ENCODE measurements at places on chromosomes 6 and 20. TPM values are rescaled to one million over a fixed set of nuclear protein-coding genes. Genes with fewer than 3 reads are reported as not detected.

OR2H1 gene
- total RNA-seq = not detected

DNA sequence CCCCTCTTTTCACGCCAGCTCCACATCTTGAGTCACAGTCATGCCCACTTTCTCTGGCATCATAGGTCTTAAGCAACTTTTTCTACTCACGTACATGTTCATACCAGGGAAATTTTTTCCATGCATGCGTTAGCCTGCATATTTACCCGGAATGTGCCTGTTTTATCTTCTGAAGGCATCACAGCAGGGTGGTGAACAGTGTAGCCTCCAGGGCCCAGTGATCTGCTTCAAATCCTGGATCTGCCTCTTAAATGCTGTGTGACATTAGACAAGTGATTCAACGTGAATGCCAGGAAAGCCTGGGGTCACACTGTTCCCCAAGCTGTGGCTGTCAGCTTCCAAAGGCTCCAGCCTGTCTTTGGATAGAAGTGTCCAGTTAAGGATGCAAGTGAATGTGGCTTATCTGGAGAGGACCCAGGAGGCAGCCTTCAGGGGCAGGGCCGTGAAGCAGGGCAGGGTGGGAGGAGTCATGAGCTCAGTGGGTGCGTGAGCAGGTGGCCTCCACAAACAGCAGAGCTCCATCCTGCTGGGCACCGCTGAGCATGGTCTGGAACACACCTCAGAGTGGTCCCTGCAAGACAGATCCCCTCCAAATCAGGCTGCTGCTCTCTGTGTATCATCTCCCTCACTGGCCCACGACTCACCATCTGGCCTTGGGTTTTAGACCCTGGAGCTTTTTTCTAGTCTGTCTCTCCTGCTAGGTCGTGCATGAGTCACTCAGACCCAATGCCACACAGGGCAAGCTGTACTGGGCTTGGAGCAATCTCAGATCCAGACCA, 30.4 kb upstream of the CD93 start:
- DNase-seq = no peak

DNA sequence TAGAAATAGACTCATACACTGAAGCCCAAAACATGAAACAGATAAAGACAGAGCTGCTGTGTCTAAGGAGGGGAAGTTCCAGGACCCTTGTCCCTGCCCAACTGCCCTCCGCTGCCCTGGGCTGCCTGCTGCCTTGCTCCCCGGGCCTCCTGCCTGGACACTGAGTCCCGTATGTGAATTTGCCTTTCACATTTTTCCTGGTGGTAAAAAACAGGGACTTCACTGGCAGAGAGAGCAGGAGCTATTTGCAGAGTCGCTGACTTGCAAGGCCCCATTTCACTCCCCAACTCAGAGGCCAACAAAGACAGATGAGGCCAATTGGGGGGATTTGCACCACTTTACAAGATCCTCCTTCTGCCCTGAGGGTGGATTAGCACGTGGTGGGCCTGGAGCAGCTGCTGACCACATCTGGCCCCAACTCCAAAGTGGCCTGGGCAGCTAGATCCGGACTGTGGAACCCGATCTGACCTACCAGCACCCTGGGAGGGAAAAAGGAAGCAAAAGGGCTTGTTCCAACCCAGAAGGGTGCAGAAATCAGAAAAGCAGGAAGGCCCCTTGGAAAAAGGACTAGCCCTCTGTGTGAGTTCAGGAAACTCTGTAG, 61.4 kb downstream of the NOL4L start:
- DNase-seq = peak; percentile 44

COQ3 gene
- total RNA-seq = 8.1 TPM

- DNase-seq = no peak
Measured at GRCh38 chr6:2204272-2204671, 41.1 kb downstream of the GMDS start.

VGLL2 gene
- not detected for total RNA-seq

DNA sequence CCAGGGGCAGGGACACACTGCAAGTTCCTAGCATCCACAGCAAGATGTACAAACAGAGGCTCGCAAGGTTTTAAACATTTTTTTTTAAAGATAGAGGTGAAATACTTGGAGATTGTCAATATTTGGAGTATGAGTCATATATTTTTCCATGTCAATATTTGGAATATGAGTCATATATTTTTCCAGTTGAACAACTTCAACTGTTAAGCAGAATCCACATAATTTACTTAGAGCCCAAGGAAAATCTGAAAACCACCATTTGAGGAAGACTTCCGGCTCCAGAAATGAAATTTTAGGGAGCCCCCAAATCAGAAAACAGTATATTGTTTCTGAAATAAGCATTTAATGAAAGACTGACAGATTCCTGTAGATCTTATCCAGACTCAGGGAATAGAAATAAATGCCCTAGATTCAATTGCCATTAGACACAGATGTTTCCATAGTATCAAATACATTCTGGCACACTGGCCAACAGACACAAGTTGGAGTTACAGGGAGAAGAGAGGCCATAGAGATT, 51.6 kb upstream of the FAM184A start:
- DNase-seq = no peak

CCDC28A gene
- 30.2 TPM for total RNA-seq

- DNase-seq = no peak
Measured at GRCh38 chr6:7074870-7075269, 32.9 kb upstream of the RREB1 start.

REM1 gene
- total RNA-seq = 2.5 TPM

FAM209B gene
- total RNA-seq = not detected

- DNase-seq = no peak
Measured at GRCh38 chr20:23301436-23302050, 49.0 kb upstream of the NXT1 start.

DNA sequence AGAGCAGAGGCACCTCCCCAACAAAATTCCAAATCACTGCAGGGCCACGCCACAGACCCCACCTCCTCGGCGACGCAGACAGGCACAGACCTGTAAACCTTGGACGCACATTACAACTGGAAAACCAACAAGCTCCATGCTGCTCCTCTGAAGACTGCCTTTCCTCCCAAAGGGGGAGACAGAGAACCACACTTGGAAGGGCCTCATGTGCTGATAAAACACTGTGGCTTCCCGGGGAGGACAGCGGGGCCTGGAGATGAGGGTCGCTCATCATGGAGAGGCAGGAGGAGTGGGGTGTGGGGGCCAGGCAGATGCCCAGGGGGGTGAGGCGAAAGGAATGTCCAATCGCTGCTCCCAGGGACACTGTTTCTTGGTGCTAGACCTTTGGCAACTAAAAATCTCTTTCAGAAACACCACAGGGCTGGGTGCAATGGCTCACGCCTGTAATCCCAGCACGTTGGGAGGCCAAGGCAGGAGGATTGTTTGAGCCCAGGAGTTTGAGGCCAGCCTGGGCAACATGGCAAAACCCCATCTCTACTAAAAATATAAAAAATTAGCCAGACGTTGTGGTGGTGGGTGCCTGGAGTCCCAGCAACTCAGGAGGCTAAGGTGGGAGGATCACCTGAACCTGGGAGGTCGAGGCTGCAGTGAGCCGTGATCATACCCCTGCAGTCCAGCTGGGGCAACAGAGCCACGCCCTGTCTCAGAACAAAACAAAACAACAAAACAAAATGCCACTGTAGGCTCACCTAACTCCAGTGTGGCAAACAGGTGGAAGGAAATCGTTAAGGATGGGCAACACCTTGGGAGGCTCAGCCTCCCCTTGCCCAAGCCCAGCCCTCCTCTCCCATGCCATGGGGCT, 53.8 kb downstream of the ABHD12 start:
- no peak for DNase-seq

KCNG1 gene
- total RNA-seq = 0.35 TPM

SEMG1 gene
- not detected for total RNA-seq

CLPSL1 gene
- total RNA-seq = not detected

DNA sequence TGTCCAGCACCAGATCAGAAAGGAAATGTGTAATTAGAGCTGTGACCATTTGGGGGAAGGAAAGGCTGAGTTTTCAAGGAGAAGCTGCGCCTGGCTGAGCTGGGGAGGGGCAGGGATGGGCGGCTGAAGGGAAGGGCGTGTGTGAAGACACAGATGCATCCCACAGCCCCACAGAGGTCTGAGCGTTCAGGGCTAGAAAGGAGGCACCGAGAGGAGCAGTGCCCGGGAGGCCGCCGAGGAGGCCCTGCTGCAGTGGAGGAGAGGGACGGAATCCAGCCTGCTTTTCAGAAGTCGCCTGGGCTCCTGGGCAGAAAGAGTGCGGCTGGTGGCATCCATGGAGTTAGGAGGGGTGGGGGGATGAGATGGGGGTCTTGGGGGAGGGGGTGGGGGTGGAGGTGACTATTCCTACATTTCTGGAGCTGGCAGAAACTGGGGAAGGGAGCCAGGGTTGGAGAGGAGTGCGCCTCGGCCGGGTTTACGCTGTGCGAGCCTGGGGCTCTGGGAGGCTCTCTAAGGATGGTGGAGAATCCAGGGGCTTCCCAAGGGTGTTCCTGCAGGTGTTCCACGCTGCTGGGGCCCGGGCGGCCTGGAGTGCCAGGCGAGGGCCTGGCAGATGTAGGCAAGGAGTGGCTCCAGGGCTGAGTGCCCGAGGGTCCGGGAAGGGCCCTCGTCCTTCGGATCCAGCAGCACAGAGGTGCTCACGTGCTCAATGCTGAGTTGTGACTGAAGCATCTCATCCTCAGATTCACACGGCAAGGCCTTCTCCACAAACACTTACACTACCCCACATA, 41.8 kb downstream of the WDR27 start:
- no peak for DNase-seq

SALL4 gene
- 0.09 TPM for total RNA-seq

DNA sequence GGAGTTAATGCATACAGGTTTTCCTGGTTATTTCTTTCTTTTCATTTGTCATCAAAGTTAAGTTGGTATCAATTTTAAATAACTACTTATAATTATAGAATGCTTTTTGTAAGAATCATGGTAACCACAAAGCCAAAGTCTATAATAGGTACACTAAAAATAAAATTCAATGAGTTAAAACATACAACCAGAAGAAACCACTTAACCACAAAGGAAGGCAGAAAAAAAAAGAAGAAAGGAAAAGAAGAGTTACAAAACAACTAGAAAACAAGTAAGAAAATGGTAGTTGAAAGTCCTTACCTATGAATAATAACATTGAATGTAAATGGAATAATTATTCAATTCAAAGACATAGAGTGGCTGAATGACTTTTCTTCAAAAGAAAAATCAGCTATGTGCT, 45.6 kb downstream of the THBS2 start:
- no peak for DNase-seq

- no peak for DNase-seq
Measured at GRCh38 chr6:113660819-113661218, 196.3 kb upstream of the MARCKS start.

DNA sequence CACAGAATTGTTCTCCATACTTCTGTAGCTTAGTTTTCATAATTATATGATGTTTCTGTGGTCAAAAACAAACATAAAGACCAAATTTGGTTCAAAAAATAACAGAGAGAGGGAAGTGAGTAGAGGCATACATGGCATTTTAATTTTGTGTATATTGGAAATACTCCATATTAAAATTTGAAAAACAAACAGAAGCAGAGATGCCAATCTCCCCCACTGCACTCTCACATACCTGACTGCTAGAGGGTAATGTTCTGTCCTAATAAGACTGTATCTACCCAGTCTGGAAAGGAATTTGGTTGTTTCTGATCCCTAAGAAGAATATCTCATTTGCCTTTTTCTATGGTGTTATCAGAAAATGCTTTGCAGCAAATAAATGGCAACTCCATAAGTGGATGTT, 959.0 kb upstream of the FLRT3 start:
- DNase-seq = no peak

- no peak for DNase-seq
Measured at GRCh38 chr6:42152024-42152423, 9.6 kb upstream of the C6orf132 start.

XKR7 gene
- total RNA-seq = 0.06 TPM

DNA sequence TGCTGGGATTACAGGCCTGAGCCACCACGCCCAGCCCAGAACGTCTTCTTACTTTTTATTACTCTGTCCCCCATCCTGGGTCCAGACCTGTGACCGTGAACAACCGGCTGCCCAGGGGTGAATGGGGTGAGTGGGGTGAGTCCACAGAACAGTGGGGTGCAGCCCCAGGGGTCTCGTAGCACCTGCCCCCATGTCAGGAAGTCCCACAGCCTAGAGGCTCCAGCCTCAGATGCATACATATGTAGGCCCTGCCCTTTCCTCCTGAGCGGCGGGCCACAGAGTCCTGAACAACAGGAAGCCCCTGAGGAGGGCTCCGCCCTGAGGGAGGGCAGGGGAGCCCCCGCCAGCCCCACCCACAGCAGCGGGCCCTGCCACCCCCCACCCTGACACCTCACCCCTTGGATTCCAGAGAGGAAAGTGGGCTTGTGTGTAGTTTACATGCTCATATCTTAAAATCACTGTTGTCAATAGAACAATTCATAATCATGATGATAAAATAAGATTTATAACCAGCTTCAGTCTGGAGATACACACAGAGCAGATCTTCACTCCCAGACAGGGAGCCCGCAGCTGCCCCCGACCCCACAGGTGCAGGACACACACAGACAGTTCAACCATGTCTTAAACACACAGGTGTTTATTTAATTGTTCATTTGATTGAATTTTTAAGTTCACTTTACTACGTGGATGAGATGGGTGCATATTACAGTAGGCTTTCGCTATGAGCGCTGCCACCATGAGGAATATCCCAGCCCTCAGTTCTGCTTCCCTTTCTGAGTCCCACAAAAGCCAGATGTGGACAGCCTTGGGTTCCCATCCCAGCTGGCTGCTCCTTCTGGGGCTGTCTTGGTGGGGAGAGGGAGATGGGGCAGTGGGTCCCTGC, 12.4 kb upstream of the GMEB2 start:
- DNase-seq = peak; percentile 90

PRSS16 gene
- total RNA-seq = 11.2 TPM

DNA sequence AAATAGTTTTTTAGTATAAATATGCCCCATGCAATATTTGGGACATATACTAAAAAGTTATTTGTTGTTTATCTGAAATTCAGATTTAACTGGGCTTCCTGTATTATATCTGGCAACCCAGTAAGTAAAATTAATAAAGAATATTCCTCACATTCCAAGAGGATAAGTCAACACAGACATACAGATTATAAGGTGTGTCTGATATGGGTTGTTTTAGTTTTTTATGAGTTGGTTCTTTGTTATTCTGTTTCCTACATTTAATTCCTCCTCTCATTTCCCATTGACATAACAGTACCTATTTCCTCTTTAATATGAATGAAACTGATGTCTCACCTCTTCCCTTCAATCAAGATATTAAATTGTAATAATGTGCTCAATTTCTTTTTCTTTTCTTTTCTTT, 1.7 kb upstream of the PLA2G7 start:
- no peak for DNase-seq

DNA sequence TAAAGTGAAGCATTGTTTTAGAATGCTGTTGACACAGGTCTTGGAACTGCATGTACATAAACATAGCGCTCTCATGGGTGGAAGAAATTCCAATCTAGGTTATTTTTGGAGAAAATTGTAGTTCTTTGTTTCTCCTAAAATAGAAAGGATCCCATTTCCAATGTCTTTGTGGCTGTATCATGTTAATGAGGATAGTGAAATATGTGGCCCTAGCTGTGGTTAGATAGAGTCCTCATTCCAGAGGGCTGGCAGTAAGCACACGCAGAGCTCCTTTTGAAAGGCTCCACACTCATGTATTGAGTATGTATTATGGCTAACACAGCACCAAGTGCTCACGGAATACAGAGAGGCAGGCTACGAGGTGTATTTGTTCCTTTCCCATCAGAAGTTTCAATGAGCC, 60.9 kb downstream of the SNRNP48 start:
- no peak for DNase-seq

GRCh38 chr20:4187147-4187546, 171.8 kb upstream of the RNF24 start:
- no peak for DNase-seq

NHSL1 gene
- total RNA-seq = 31.4 TPM

- DNase-seq = no peak
Measured at GRCh38 chr6:122799140-122799745, 10.2 kb downstream of the SMPDL3A start.

Measured in kidney (tissue), 22 donors.